ENCODE measurements at places on chromosomes 6 and 20.

- no peak for DNase-seq
Observed at GRCh38 chr6:30703821-30704220, 13.0 kb upstream of the NRM start.

- DNase-seq = no peak
Observed at GRCh38 chr6:150627585-150628025, 27.9 kb downstream of the PLEKHG1 start.

DNA sequence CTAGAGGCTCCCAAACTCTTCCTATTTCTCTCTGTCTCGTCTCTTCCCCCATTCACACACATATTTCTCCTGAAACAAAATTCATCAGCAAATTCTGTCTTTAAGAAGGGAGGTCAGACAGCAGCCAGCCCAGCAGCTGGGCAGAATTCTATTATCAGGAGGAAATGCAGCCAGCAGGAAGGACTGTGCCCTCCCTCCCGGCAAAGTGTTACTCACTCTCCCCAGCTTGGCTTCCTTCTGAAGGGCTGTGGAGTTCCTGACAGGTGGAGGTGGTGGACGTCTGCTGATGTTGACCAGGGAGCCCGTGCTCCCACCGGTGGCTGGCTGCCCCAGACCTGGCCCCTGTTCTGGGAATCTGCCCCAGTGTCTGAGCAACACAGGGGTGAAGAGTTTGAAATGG lies 37.3 kb downstream of the KCNB1 start:
- no peak for DNase-seq

DNA sequence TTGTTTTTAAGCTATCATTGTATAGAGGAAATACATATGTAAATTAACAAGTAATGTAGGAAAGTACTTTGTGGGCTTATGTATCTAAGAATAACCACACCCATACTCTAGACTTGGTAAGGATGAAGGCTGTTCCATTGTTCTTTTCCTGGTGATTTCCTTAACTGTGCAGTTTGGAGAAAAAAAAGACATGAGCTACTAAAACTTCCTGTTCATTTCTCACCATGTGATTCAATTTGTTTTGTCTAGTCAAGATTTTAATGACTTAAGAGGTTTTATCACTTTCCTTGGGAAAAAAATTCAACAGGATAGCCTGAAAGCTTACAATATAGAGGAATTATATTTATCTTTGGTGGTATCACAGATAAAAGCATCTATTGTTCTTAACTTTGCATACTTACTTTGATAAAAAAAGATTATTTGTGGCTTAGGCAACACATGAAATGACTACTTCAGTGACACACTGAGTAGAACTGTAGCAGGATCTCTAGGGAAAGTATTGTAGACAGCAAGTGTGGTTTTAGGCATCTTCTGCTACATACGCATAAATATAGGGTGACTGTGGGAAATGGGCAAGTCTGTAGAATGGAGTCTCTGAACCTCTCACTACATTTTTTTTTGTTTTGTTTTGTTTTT lies 80.3 kb downstream of the GJA1 start:
- DNase-seq = no peak

DNA sequence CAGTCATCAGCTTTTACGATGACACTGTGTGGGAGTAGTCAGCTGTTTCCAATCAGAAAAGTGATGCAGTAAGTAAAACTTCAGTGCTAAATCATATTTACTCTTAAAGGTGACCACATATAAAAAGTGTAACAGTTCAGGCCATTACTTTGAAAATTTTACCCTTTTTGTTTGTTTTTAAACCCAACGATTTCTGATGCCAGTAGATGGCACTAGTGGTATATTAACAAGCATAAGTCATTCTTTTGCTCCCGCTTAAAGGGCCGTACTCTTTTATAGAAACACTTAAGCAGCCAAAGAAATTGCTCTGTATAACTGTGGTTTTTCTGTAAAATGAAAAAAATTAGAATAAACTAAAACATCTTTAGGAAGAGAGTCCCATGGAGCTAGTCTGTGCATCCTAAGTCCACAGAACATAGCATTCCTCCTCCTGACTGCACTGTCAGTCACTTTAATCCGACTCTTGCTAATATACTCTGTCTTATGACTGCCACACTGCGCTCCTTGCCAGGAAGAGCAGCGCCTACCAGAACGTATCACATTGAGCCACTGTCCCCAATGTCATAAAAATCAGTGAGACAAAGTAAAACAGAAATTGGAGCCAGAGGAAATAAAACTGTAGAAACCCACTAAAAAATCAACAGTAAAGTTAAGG lies 25.0 kb downstream of the HEBP2 start:
- peak; percentile 74 for DNase-seq

- DNase-seq = no peak
Observed at GRCh38 chr6:2957696-2958330, 13.6 kb downstream of the SERPINB6 start.

DNA sequence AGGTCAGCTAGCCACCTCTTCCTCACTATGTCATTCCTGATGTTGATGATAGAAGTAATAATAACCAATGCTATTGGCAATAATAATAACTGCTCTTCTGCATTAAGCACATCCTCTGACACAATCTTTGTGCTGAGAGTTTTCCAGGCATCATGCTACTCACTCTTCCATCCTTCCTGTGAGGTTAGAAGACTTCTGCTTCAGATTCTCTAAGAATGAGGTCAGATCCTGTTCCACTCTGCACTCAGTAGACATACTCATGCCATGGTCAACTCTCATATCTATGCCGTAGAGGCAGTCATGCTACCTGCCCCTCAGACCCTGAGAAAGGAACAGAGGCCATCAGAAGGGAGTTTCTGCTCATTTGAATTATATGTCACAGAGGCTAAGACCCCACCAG lies 98.1 kb upstream of the TOP1 start:
- DNase-seq = no peak

GRCh38 chr6:169409742-169410312 lies 156.2 kb upstream of the THBS2 start:
- DNase-seq = peak; percentile 86

DNA sequence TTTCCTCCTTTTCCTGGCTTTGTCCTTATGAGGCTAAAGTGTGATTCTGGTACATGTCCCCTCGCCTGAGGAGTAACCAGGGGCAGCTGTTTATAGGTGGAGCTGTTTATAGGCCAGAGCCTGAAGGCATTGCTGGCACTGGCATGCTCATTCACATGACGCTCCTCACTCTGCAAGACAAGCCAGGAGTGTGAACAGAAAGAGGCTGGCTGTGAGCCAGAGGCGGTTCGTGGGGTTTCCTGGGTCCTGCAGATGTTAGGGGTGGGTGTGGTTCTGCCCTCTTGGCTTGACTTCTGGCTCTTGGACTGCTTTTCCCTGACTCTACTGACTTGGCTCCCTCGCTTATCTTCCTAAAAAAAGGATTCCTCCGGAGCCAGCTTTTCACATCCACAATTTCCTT lies 12.8 kb upstream of the MDFI start:
- peak; percentile 91 for DNase-seq

GRCh38 chr6:51339728-51340127 lies 521.1 kb downstream of the TFAP2B start:
- no peak for DNase-seq

GRCh38 chr20:46683939-46684750 lies 5.1 kb downstream of the TP53RK start:
- no peak for DNase-seq

- no peak for DNase-seq
Observed at GRCh38 chr6:86961455-86962200, 24.3 kb downstream of the HTR1E start.

- DNase-seq = no peak
Observed at GRCh38 chr6:39471954-39472659, 149.6 kb upstream of the KCNK16 start.

DNA sequence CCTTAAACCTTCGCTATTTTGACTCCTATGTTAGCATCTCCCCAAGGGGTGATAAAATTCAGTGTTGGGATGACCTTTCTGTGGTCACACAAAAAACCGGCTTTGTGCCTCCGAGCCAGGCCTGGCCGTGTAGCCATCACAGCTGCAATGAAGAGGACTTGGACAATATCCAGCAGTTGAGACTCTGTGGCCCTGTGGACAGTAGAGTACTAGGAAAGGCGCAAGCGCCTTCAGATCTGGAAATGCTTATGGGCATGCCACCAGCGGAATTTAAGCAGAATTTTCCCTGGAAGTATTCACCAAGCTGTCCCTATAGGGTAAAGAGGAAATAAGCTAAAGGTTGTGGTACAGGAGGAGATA lies 63.3 kb upstream of the SLC2A12 start:
- DNase-seq = no peak

DNA sequence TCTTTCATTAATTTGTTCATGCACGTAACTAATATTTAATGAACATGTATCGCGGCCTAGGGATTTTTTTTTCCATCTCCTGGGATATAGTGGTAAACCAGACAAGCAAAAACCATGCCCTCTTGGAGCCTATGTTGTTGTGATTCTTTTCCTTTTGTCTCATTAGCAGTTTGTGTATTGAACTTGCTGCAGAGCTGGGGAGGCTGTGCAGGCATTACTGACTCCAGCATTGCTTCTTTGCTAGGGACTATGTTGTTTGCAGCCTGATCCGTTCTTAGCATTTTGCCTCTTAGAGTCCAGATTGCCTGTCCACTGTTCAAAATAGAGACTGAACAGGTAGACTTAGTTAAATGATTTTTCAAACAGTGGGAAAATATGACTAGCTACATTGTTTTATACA lies 9.7 kb downstream of the SCAF8 start:
- DNase-seq = no peak

- DNase-seq = no peak
Observed at GRCh38 chr6:168690271-168690670, 249.3 kb downstream of the SMOC2 start.

- no peak for DNase-seq
Observed at GRCh38 chr6:36347621-36348020, 10.9 kb upstream of the BNIP5 start.

DNA sequence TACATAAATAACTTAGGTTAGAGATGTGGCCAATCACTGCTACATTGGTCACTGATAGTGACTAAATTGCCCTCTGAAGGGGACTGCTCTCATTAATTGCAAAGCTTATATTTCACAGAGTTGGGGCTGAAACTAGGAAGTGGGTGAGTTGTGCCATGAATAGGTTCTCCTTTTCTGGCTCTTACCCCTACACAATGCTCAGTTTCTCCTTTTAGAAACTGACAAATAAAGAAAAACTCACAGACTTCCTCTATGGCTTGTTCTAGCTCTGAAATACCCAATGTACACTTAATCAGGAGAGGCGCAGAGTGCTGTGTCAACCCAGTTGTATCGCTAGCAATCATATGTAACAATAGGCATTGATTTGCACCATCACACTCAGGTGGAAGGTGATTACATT lies 41.2 kb upstream of the PROKR2 start:
- DNase-seq = peak; percentile 56

DNA sequence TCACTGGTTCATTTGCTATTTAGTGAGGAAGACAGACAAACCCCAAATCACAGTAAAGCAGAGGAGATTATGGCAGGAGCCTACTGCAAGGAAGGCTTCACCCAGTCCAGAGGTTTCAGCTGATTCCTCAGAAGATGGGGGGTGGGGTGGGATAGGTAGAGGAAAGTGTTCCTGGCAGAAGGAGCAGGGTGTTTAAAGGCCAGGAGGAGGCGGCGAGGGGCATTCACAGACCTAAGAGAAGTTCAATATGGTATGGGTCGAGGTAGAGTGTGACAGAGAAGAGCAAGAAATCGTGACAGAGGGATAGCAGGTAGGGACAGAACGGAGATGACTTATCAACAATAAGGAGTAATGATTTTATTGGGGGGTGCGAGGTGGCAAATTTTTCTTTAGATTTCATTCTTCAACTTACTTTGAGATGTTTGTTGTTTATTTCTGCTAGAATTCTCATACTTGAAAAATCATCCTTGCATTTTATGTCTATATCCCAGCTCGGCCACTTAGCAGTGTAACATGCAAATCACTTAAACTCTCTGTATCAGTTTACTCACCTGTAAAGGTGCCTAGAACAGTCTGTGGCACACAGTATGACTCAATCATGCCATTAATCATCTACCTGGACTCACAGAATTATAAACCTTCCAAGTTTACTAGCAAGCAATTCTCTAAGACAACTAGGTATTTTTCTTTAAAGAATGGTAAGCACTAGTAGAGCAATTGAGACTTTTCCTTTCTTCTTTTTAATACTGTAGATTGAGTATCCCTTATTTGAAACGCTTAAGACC lies 176.7 kb downstream of the REV3L start:
- DNase-seq = no peak

Data from Kasumi-1 (cell line).